ENCODE measurements at places on chromosomes 11 and 22.

- H3K4me3 ChIP-seq, result no peak overlapping the region
- peaks cover 3% of the 10 kb centered on the region for H3K36me3 ChIP-seq
- H3K27me3 ChIP-seq, result no peaks in the 10 kb centered on the region
- no peak overlapping the region for H3K27ac ChIP-seq
These were observed 38.0 kb downstream of the METTL15 start for GRCh38 chr11:28146123-28146751.

DNA sequence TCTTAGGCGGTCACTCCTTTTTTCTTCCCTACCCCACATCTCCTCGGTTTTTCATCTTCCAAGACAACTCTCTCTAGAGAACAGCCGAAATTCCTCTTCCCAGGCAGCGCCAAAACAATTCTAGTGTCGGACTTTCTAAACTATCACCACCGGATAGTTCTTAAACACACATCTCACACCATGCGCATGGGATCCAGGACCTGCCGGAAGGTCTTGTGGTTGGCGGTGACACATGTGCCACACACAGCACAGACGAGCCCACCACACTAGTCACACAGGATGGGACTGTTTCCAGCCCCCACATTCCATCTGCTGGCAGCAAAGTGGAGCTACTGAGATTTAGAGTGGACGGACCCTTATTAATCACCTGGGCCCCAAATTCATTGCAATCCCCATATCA lies 614.9 kb upstream of the CADM1 start:
- H3K4me1 ChIP-seq, result no peaks in the 10 kb centered on the region
- no peak for DNase-seq
- no peaks in the 10 kb centered on the region for H3K27me3 ChIP-seq
- no peak overlapping the region for H3K27ac ChIP-seq

- peaks cover 15% of the 10 kb centered on the region for H3K4me1 ChIP-seq
- DNase-seq, result no peak
- H3K4me3 ChIP-seq, result no peak overlapping the region
- no peak overlapping the region for H3K27ac ChIP-seq
- H3K36me3 ChIP-seq, result no peaks in the 10 kb centered on the region
These were observed 35.3 kb downstream of the ZNRF3 start for GRCh38 chr22:28918550-28919271.

DNA sequence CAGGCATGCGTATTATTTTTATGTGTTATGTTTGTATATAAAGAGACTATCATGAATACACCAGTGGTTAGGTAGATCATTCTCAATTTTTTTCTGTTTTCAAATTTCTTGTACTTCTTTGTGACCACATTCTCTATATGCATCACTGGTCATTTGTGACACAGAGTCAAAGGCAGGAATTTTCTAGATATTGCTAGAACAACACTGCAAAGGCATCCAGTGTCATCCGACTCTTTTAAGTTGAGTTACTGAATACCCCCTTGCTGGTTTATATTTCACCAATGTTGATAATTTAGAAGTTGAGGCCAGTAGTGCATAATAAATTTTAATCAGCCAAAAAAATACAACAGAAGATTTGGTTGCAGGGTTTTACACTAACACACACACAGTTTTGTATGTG lies 351.8 kb downstream of the CASP12 start:
- DNase-seq, result no peak
- no peak overlapping the region for H3K4me3 ChIP-seq
- no peak overlapping the region for H3K27ac ChIP-seq
- H3K27me3 ChIP-seq, result no peaks in the 10 kb centered on the region

DNA sequence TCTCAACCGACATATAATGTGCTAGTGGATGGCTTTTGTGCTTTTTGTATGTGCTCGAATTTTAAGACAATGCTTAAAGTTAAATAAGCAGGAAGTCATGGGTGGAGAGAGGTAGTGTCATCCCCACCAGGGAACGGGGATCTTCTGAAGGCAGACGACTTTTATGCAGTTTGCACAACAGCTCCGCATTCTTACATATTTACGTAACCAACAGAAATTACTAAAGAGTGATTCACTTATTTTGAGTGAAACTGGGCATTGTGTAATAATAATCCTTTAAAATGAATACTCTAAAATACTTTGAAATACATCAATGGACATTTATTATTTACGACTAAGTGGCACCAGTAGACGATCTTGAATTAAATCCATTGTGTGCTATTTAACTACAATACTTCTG lies 305.1 kb downstream of the CNTN5 start:
- no peaks in the 10 kb centered on the region for H3K27me3 ChIP-seq
- no peak overlapping the region for H3K27ac ChIP-seq
- no peak for DNase-seq
- H3K4me1 ChIP-seq, result no peaks in the 10 kb centered on the region
- no peaks in the 10 kb centered on the region for H3K36me3 ChIP-seq
- no peak overlapping the region for H3K4me3 ChIP-seq

- H3K36me3 ChIP-seq, result no peaks in the 10 kb centered on the region
- DNase-seq, result no peak
These were observed 88.6 kb downstream of the TEAD1 start for GRCh38 chr11:12762696-12763324.

GRCh38 chr22:27747396-27748221 lies 53.9 kb downstream of the MN1 start:
- no peak overlapping the region for H3K27ac ChIP-seq
- H3K4me1 ChIP-seq, result peaks cover 6% of the 10 kb centered on the region
- no peaks in the 10 kb centered on the region for H3K36me3 ChIP-seq
- peaks cover 3% of the 10 kb centered on the region for H3K27me3 ChIP-seq
- no peak for DNase-seq

DNA sequence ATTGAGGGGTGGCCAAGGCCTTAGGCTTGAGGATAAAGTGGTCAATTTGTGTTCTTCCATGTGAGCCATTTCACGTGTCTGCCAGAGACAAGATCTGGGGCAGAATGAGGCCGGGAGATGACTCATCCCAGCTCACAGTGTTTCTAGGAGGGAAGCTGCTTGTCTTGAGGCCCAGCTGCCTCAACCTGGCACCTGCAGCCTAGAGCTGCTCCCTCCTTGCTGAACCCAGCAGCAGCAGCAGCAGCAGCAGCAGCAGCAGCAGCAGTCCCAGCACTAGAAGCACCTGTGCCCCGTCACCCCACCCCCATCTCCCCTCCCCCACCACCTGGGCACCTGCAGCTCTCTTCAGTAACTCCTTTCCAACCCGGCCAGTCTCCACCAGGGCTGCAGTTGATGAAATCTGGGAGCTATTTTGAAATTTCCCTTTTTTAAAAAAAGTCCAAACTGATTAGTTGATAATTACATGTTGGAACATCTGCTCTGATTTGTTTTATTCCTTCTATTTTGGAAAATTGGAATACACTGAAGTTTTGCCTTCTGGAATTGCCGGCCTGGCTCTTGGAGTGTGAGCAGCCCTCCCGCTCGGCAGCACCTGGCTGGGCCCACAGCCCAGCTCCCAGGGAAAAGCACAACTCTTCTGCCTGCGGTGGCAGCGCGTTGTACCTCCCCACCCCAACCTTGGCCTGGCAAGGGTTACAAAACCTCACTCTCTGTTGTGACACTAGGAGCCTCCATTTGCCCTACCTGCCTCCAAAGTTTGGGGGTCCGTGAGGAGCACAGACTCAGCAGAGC lies 143.5 kb downstream of the NXPE2 start:
- no peak overlapping the region for H3K4me3 ChIP-seq
- H3K27me3 ChIP-seq, result peaks cover 6% of the 10 kb centered on the region
- no peaks in the 10 kb centered on the region for H3K36me3 ChIP-seq
- no peak overlapping the region for H3K27ac ChIP-seq
- H3K4me1 ChIP-seq, result no peaks in the 10 kb centered on the region

All from activated CD8-positive, alpha-beta T cell treated with anti-CD3 and anti-CD28 coated beads for 36 hours (primary cell).